ENCODE measurements at places on chromosomes 1 and 21.

DNA sequence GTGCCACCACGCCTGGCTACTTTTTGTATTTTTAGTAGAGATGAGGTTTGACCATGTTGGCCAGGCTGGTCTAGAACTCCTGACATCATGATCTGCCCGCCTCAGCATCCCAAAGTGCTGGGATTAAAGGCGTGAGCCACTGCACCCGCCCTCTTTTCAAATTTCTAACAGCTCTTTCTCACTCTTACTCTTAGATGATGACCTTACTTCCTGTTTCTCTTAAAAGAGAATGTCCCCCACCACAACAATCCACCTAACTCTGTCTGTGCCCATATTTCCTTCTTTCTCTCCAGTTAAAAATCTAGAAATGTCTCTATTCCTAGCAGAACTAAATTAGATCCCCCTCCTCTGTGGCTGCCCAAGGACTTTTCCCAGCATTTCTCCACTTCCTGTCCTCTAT, 46.6 kb upstream of the RGS2 start:
- no peak for DNase-seq

DNA sequence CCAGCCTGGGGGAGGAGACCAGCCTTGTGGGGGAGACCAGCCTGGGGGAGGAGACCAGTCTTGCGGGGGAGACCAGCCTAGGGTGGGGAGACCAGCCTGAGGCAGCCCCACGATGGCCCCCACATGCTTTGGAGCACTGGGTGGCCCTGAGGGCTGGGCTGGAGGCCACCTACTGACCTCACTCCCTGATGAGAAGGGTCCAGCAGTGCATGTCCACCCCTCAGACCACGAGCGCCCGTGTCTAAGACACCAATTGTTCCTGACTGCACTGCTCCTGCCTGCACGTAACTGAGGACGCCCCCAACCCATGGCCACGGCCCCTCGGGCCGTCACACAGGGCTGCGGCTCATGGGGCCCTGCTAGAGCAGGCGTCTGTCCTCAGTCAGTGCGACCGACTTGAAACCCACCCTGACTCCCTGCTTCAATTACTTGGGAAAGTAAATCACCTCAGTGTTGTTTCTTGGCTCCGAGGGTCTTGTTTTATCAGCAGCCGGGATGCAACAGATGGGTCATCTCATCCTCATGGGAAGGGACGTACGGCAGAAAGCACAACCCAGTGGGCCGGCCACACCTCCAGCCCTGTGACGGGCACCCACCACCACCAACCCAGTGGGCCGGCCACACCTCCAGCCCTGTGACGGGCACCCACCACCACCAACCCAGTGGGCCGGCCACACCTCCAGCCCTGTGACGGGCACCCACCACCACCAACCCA, at the start of gene SPATC1L:
SPATC1L (minus strand) TSS at position 550 of the 715 bp plus-strand sequence. CDS start 1,643 bp downstream, outside the sequence.
- no peak for DNase-seq

GRCh38 chr1:118842452-118843201, 145.5 kb downstream of the TBX15 start:
- DNase-seq: no peak

- DNase-seq: no peak
These were observed 4.1 kb upstream of the REG4 start for GRCh38 chr1:119815361-119815760.

- DNase-seq: no peak
These were observed 49.9 kb upstream of the ZC3H12A start for GRCh38 chr1:37424523-37424922.

DNA sequence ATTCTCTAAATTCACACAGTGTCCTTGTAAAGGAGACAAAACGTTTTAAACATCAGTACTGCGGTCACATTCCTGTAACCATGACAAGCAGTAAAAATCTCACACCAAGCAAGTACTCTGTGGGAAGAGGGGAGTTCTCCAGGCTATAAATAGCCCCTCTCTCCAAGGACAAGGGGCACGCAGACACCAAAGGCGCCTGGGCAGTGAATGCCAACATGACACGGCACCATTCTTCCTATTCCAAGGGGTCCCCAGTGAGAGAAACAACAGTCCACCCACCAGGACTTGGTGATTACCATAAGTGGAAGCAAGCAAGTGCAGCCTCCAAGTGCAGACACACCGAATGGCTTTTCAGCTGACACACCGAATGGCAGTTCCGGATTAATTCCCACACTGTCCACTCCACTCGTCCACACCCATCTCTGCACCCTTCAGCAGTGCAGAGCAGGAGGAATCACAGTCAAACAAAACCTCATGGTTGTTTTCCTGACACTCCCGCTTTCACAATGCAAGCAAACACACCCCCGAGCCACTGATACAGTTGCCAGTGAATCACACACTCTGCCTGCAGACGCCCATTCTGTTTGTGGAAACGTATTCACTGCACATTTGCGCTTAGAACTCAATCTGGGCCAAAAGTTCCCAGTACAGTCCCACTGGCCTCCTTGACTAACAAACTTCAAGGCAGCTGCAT, 1.8 kb downstream of the PTTG1IP start:
- peak; percentile 24 for DNase-seq

DNA sequence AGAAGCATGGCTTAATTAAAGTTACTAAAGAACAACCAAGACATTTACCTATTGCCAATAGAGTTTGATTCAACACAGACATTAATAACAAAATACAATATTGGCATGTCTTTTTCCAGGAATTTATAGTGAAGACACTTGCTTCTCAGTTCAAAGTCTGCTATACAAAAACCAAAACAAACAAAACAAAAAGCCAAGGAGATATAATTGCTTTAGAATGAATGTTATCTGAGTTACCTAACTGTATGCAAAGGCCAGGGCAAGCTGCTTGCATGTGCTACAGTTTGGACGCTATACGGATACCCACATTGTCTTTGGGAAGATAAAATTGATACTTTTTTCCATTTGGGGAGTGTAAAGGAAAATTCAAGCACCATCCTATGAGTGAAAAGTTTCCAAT, 13.6 kb downstream of the FMO5 start:
- DNase-seq: no peak

DNA sequence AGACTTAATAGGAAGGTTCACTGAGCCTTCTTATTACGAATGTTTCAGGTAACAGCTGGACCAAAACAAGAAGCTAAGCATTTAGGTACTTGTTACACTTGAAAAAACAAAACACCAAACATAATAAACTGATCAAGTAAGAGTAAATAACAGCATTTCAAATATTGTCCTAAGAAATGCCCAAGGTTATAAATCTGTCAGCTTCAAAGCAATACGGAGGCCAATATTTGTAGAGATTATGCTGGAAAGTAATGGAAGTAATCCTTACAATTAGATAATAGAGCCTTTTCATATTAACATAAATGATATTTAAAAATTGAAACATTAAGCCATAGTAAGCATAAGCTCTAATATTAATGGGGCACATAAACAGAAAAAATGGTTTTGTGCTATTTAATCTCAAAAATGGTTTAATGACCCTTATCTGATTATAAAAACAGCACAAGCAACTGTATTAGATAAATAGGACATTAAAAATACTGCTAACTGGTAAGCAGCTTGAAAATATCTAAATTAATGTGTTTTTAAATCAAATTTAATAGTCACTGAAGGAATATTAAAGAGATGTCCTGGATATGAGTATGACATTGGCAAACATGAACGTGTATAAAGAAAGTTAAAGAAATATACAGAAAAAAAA, 43.0 kb upstream of the USH2A start:
- DNase-seq: no peak

GRCh38 chr1:43285269-43285990, at the start of gene C1orf210:
Gene C1orf210, minus strand, starts transcription at chr1:43285581. Its CDS starts 2,311 bp downstream, at chr1:43283270.
- no peak for DNase-seq

GRCh38 chr1:10594595-10595223, 120.0 kb downstream of the PEX14 start:
- no peak for DNase-seq

GRCh38 chr1:109881906-109882287, 28.8 kb upstream of the CSF1 start:
- DNase-seq: no peak

DNA sequence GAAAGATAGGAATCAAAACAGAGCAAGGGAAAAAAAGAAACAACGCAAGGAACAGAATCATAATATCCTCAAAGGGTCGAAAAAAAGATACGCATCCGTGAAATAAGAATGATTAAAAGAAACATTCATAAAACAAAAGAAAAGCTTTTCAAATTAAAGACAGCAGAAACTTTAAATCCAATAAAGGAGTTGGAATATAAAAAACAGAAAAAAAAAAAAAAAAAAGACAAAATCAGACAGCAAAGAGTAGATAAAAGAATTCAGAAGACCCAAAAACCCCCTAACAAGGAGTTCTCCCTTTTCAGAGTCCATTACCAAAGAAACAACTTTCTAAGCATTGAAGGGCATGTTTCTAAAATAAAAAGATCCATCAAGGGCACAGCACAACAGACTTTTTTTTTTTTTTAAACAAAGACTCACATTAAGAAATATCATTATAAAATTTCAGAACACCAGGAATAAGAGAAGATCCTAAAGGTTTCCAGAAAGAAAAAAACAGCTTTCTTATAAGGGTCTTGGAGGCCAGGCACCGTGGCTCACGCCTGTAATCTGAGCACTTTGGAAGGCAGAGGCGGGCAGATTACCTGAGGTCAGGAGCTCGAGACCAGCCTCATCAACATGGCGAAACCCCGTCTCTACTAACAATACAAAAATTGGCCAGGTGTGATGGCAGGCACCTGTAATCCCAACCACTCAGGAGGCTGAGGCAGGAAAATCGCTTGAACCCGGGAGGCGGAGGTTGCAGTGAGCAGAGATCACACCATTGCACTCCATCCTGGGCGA, 44.7 kb downstream of the ENAH start:
- DNase-seq: no peak

- no peak for DNase-seq
These were observed 26.1 kb downstream of the SLC1A7 start for GRCh38 chr1:53116307-53116810.

GRCh38 chr1:23424293-23425192, at the start of gene TCEA3:
Gene TCEA3, minus strand, starts transcription at chr1:23424748. Its CDS starts 115 bp downstream, at chr1:23424633.
- DNase-seq: no peak

- DNase-seq: no peak
These were observed 23.1 kb downstream of the SLC26A9 start for GRCh38 chr1:205920159-205920558.

GRCh38 chr1:221858818-221859611, 117.1 kb upstream of the DUSP10 start:
- no peak for DNase-seq

- DNase-seq: no peak
These were observed 22.3 kb upstream of the LRP8 start for GRCh38 chr1:53349968-53350852.

GRCh38 chr1:105373681-105374080, 1624.0 kb downstream of the AMY1C start:
- no peak for DNase-seq

DNA sequence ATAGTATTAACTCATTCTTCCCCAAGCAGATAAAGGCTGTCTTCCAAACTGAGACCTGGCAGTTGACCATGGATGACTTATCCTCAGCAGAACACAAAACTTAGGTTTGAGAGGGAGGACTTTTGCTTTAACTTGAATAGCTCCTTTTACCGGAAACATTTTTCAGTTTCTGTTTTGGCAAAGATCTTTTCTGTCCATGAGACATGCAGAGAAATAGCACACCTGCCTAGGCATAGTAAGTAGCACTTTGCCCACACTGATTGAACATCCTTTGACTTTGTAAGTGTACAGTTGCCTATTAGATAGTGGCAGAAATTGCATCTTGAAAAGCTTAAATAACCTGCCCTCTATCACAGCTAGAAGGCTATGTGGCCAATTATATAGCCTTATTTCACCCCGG, 1962.5 kb downstream of the MRPL39 start:
- no peak for DNase-seq

All from activated CD4-positive, alpha-beta T cell treated with anti-CD3 and anti-CD28 coated beads, Interleukin-2, amount 50 U/mL, for 24 hours (primary cell).